Left cardiac atrium (tissue), 4 donors: ENCODE measurements at places on chromosomes 2 and 18. TPM values are rescaled to one million over a fixed set of nuclear protein-coding genes. Genes with fewer than 3 reads are reported as not detected.
A peak's percentile ranks its signal among the peaks of the same experiment; 100 is the strongest.

LMAN1 gene
- total RNA-seq = 80.1 TPM

CDH20 gene
- total RNA-seq = not detected

TLX2 gene
- total RNA-seq = not detected

NIFK gene
- total RNA-seq = 22.1 TPM

DNAJC5G gene
- 0.41 TPM for total RNA-seq

DNA sequence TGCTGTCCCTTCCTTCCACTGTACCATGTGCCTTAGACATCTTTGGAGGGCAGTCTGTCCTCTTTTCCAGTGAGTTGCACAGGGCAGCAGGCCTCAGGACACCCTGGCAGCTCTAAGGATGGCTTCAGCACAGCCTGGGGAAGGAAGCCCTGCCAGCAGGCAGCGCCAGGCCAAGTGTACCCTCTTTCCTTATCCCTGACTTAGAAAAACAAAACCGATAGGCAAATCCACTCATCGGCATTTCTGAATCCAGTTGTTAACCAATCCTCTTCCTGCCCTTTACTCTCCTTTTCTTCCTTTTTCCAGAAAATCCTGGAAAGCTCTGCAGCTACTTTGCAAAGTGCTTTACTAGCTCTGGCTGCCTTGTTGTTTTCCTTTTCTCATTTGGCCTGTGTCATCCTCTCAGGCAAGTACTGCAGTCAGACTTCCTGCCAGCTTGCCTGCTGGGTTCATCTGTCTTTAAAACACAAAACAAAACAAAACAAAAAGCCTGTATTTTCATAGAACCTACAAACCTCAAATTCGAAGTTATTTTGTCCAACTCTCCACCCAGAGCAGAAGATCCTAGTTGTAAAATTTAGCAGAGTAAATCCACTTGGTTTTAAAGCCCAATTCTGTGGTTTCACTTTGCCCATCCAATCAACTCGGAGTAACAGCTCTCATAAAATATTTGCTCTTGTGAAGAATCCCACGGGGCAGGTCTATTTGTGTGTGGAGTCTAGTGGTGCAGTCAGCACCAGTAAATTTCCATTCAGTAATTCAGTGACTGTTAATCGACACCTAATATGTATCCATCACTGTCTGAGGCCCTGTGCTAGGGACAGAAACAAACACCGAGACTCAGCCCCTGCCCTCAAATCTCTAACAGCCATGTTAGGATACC, 45.2 kb downstream of the PCBP1 start:
- no peak for DNase-seq

- no peak for DNase-seq
Measured at GRCh38 chr18:34223164-34223892, 1.4 kb downstream of the NOL4 start.

DNA sequence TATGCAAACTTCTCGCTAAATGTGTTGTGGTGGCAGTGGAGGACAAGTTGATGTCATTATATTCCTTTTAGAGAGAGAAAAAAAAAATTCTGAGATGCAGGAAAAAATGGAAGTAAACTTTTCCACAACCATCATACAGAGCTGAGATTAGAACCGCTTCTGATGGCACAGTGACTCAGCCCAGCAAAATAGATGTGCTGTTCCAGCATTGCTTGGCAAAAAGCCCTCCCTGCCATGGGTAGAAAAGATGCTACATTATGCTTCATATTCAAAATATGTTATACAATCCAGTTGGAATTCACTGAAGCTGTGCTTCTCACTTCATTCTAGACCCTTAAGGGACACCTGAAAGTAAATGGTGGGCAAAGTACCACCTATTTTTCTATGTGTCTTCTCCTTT, 1047.6 kb upstream of the FANCL start:
- no peak for DNase-seq

DNA sequence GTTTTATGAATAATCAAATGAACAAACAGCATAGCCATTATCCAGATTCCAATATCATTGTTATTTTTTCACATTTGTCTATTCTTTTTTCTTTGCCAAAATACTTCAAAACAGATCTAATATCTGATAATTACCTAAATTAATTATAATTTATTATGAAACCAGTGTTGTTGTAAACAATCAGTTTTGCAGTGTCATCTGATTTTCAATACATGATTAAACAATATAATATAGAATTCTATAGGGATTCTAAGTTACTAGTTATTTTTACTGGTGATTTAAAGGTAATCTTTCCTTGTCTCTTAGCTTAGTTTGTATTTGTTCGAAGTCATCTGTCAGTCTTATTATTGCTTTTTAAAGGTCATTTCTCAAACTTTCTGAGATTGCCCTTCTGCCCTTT, 101.0 kb downstream of the BIRC6 start:
- DNase-seq = no peak

GRCh38 chr2:204538182-204539018, 6.9 kb upstream of the PARD3B start:
- DNase-seq = peak; percentile 57

DNA sequence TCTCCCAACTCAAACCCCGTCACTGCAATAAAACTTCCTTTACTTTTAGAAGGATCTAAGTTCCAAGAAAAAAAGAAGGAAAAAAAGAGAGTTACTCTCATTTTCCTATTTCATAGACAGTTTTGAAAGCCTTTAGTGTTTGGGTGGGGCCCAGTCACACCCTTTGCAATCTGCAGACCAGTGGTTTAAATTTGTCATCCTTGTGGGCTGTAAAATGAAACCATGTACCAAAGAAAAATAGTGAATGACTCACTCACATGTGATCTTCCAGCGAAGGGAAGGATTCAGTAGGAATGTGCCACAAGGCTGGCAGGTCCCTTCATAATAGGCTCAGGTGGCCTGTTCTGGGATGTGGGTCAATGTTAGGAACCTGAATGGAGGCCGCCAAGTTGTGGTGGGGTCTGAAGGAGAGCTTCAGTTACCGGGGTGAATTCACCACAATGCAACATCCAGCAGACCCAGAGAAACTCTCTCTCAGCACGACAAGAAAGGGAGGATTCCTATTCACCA, 28.3 kb downstream of the ANXA4 start:
- peak; percentile 36 for DNase-seq

DNA sequence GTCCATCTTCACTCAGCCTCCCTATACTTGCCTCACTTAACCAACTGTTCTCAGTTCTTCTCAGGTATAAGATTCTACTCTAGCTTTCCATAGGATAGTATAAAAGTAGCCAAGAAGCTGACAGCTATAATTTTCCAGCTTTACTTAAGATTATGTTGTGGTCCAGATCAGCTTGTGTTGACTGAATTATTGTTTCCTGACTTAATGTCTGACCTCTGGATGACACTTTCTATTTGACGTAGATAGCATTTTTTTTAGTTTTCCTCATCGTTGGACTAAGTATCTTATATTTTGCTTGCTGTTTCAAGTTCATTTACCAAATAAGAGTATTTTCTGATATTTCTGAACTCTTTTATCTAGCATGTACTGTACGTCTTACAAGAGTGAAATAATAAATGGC, 1272.5 kb upstream of the CDH2 start:
- no peak for DNase-seq
